ENCODE measurements at places on chromosomes 16 and 17.

DNA sequence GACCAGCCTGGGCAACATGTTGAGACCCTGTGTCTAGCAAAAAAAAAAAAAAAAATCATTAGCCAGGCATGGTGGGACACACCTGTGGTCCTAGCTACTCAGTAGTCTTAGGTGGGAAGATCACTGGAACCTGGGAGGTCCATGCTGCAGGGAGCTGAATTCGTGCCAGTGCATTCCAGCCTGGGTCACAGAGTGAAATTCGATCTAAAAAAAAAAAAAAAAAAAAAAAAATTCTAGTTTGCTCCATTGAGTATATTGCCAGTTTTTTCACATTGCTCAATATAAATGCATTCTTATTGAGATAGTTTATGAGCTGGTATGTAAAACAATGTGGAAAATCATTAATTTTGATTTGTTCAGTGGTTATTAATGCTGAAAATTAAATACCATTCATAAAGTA, 52.0 kb downstream of the ABHD15 start:
- no peak for DNase-seq

DNA sequence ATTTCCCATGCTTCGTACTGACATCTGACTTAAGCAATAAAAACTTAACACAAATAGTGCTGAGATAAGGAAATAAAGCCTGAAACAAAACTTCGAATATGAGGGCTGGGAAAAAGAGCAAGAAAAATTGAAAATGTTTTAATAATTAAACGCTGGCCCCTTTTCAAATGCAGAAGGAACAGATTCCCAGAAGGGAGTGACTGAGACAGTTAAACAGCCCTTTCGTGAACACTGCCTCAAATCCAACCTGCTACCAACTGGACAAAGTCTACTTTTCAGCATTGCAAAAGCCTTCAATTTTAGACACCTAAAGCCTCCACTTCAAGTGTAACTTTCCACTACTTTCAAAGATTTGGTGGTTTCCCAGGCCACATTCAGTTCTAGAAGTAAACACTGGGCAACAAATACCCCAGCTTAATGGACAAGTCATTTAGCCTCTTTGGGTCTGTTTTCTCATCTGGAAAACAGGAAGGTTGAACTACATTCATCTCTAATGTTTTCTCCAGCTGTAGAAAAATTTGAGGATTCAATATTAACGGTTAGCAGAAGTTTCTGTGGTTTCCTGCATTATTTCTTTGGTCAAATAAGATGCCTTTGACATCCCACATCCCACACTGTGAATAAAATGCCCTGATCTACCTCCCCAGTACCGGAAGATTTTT, 11.8 kb downstream of the RFFL start:
- DNase-seq = no peak

- peak; percentile 34 for DNase-seq
Observed at GRCh38 chr17:416293-417206, 63.9 kb upstream of the RPH3AL start.

- DNase-seq = no peak
Observed at GRCh38 chr17:42679492-42680330, 1.9 kb downstream of the CCR10 start.

DNA sequence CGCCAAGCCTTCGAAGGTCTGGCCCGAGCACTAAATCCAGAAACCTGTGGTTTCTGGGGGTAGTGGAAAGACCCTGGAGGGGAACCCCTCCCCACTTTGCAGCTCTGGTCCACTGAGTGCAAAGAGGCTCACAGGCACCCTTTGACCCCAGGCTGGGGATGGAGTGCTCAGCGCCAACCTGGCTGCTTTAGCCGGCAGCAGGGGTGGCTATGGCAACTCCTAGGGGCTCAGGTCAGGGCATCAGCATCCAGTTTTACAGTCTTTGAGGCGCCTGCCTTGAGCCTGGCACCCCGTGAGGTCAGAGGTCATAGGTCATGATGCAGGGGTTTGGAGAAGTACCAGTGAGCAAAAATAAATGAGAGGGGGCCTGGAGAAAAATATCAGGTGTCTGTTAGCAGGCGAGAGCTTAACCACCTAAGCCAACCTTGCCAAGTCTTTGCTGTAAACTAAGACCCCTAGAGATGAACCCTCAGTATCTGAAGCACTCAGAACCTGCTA, 17.9 kb downstream of the CA7 start:
- no peak for DNase-seq

GRCh38 chr17:33941744-33942143, 313.3 kb upstream of the CCL2 start:
- DNase-seq = no peak

DNA sequence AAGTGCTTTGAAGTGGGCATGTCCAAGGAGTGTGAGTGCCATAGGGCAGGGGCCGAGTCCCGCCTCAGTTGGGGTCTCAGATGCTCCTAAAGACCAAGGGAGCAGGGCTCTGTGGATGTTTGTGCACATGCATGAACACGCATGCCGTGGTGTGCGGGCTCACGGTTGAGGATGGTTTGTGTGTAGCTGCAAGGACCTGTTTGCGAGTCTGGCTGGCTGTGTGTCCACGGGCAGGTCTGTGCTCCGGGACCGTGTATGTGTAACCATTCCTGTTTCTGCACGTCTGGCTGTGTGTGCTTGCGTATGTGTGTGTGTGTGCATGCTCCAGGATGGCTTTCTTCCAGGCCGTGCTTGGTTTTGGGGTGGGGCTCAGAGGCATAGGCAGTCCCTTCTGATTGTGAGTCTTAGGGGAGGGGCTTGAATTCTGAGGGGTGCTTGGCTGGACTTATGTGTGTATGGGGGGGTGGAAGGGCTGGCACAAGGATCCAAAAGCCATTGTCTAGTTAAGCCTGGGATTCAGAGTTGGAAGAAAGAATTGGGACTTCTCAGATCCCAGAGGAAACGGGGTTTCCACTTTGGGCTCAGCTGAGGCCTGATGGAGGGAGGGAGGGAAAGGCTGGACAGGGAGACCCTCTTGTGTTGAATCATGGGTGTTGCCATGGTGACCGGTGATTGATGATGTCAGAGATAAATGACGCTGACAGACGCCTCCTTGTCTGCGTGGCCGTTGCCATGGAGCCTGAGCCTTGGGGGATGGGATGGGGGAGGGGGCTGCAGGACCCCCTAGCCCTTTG, 14.4 kb downstream of the GJD3 start:
- no peak for DNase-seq

DNA sequence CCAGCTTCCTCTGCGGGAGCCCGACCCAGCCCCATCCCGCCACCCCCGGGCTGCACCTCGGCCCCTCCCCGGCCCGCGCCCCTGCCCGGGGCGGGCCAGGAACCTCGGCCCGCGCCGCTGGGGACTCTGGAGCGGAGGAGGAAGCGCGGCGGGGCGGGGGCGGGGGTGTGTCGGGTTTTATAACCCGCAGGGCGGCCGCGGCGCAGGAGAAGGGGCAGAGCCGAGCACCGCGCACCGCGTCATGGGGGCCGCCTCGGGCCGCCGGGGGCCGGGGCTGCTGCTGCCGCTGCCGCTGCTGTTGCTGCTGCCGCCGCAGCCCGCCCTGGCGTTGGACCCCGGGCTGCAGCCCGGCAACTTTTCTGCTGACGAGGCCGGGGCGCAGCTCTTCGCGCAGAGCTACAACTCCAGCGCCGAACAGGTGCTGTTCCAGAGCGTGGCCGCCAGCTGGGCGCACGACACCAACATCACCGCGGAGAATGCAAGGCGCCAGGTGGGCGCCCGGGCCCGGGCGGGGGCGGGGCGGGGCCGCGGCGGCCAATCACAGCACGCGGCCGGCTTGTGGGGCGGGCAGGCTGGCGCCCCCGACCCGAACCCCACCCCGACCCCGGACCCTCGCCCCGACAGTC, at the start of gene ACE:
Gene ACE, plus strand, starts transcription at position 208 of the 626 bp plus-strand sequence. Its CDS starts 34 bp downstream, at position 242.
- no peak for DNase-seq

DNA sequence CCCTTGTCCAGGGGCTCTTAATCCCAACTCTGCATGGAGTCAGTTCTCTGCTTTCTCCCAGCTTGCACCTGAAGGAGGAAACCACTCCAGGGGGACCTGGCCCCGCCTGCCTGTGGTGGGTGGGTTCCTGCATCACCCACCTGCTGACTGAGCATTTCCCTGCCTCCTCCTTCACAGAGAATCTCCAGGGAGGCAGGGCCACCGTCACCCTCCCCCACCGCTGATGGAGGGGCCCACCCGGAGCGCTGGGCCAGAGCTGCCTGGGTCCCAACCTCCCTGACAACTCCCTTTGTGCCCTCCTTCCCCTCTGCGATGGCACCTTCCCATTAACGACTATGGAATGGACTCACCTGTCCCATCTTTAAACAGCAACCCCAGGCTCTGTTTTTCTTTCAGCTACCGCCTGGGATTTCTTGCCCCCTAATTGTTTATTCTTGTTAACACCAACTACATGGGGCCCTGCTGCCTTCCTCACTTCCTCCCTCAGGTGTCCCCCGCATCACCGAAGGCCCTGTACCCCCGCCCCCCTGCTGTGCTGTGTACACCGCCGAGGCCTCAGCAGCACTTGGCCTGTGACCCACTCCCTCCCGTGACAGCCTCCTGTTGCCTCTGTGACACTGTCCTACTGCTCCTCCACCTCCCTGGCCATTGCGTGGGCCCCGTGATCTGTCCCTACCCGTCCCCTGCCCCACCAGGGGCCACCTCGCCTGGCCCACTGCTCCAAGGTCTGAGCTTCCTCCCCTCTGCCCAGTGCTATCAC, 842 bp upstream of the TEDC2 start:
- DNase-seq = no peak

DNA sequence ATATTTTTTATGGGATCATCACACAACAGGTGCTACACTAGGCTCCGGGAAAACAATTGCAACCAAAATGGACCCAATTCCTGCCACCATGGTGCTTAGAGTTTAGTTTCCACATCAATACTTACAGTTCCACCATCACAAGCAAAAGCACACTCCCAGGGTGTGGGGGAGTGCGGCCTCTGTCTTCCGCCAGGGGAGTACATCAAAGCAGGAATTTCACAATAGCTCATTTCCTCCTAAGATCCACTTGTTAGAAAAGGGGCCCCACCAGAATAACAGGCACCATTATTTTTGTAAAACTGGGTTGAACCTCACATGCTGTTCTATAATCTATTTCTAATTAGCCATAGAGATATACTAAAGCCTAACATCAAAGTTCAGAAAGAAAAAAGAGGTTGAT, 44.3 kb upstream of the PSMD7 start:
- DNase-seq = no peak

- no peak for DNase-seq
Observed at GRCh38 chr16:61289141-61289540, 747.1 kb downstream of the CDH8 start.

DNA sequence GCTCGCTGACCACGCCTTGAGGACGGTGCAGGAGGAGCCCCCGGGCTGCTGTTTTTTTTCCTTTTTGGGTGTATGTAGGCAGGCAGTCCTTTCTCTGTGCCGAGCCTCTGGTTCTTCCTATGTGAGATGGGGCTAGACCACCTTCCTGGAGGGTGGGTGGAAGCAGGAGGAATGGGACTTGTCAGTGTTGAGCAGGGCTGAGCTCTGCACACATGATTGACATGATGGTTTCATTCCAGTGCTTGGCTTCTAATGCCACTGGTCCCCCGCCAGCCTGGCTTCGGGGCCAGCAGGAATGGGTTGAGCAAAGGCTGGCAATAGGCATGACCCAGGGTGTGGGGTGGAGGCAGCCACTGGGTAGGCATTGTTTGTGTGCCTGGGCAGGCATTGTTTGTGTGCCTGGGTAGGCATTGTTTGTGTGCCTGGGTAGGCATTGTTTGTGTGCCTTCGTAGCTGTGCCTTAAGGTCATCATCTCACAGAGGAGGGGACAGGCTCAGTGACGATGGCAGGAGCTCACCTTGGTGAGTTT, 14.2 kb upstream of the ADCY7 start:
- DNase-seq = no peak

- DNase-seq = no peak
Observed at GRCh38 chr17:82400206-82400605, 17.9 kb upstream of the HEXD start.

DNA sequence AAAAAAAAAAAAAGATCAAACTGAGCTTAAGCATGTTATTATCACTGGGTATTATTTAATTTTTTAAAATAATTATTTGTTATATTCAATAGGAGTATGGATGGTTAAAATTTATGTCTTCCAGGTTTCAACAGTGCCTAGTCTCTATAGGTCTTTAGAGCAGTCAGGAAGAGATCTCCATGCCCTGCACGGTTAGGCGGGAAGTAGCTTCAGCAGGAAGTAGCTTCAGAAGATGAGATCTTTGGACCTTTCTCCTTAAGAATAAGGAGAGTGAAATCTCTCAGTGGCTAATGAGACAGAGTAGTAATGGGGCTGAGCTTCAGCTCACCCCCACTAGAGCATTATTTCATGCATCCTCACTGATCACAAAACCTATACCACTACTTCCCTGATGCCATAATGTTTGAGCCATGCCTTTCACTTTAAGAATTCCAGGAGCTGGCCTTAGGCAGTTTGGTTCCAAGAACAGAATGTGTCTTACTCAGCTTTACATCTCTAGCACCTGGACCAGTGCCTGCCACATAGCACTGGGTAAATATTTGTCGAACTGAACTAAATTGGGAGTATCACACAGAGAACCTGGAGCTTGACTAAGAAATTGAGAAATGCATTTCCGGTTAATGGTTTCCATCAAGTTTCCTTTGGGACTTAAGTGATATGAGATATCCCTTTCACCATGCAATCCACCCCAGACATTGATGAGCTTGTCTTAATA, 43.5 kb downstream of the SCPEP1 start:
- no peak for DNase-seq

DNA sequence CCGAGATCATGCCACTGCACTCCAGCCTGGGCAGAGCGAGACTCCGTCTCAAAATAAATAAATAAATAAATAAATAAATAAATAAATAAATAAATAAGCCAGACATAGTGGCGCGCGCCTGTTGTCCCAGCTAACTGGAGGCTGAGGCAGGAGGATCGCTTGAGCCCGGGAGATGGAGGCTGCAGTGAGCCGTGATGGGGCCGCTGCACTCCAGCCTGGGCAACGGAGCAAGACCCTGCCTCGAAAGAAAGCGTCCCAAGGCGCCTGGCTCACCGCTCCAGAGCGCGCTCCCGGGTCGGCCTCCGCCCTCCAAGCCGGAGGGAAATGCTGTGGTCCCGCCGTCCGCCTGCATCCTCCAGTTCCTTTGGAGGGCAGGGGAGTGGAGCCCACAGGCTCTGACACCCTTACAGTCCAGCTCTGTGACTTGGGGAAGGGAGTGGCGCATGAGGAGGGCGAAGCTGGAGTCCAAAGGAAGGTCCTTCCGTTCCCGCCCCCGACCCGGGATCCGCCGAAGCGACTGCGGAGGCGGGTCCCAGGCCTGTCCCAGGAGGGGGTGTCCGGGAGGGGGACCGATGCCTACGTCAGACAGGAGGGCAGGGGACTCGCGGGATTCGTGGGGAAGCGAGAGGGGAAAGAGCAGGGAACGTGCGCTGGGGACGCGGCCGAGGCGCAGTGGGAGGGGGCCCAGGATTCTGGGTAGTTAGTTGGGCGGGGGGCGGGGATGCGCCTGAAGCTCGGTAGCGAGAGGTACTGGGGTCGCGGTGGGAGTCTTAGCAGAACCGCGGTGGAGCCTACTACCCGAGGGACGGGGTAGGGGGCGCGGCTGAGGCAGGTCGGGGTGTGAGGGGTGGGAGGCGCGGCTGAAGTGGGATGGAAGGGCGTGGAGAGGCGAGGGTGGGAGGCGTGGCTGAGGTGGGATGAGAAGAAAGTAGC, 8.4 kb upstream of the TRPV2 start:
- no peak for DNase-seq

Data from stimulated activated CD4-positive, alpha-beta T cell treated with anti-CD3 and anti-CD28 coated beads, Interleukin-1b, Interleukin-23, amount 100 ng/mL, for 24 hours (primary cell).